ENCODE measurements at places on chromosomes 7 and 10. TPM values are rescaled to one million over a fixed set of nuclear protein-coding genes. Genes with fewer than 3 reads are reported as not detected.

The C10orf120 gene
- not detected for total RNA-seq

The PODXL gene
- total RNA-seq = 0.83 TPM

The TWIST1 gene
- 42.2 TPM for total RNA-seq

The RHOBTB1 gene
- 45.8 TPM for total RNA-seq

The PRSS2 gene
- total RNA-seq = not detected

The OPN1SW gene
- not detected for total RNA-seq

The STEAP2 gene
- 50.3 TPM for total RNA-seq

The MYOZ1 gene
- 0.14 TPM for total RNA-seq

The DDC gene
- total RNA-seq = not detected

The BPGM gene
- total RNA-seq = 30.0 TPM

The NUDT13 gene
- total RNA-seq = 1.4 TPM

The C10orf62 gene
- 0.14 TPM for total RNA-seq

The SEC31B gene
- 2.6 TPM for total RNA-seq

The GJD4 gene
- not detected for total RNA-seq

The CDC14C gene
- not detected for total RNA-seq

The ZNF680 gene
- total RNA-seq = 6.5 TPM

The ASB4 gene
- total RNA-seq = under 0.01 TPM

The CHPF2 gene
- total RNA-seq = 101 TPM

The ZNF107 gene
- 0.92 TPM for total RNA-seq

The TEX47 gene
- not detected for total RNA-seq

The HPS1 gene
- total RNA-seq = 32.4 TPM

The ATG9B gene
- 0.37 TPM for total RNA-seq

The MEOX2 gene
- total RNA-seq = 0.37 TPM

The CRHR2 gene
- not detected for total RNA-seq

The ZNF273 gene
- 1.7 TPM for total RNA-seq

The FAM25A gene
- total RNA-seq = not detected

The TAX1BP1 gene
- 100.0 TPM for total RNA-seq

The CTAGE4 gene
- 0.28 TPM for total RNA-seq

The USP54 gene
- total RNA-seq = 6.3 TPM

The CEP55 gene
- total RNA-seq = 3.8 TPM

The CHAT gene
- total RNA-seq = not detected

The ACHE gene
- not detected for total RNA-seq

The SLC29A3 gene
- total RNA-seq = 1.1 TPM

Measured in smooth muscle cell of bladder (primary cell).